Left colon (tissue), 2 donors: ENCODE measurements at places on chromosomes 16 and 17. TPM values are rescaled to one million over a fixed set of nuclear protein-coding genes. Genes with fewer than 3 reads are reported as not detected.

Gene MYH3
- total RNA-seq: 1.0 TPM

Gene TRPV2
- 9.2 TPM for total RNA-seq

Gene SNN
- total RNA-seq: 2.4 TPM

Gene PAFAH1B1
- 117 TPM for total RNA-seq

Gene NACA2
- total RNA-seq: not detected

Gene ABCC3
- 373 TPM for total RNA-seq

Gene FN3K
- total RNA-seq: 48.3 TPM

Gene IL17C
- not detected for total RNA-seq

Gene KRTAP9-6
- total RNA-seq: not detected

Gene SDK2
- 0.82 TPM for total RNA-seq

Gene AOC2
- total RNA-seq: 0.47 TPM

Gene NPIPA2
- 2.8 TPM for total RNA-seq

Gene HERPUD1
- 184 TPM for total RNA-seq

Gene EFCAB3
- not detected for total RNA-seq

Gene RPS2
- 1,742 TPM for total RNA-seq

Gene CFAP119
- total RNA-seq: 7.8 TPM

Gene TMEM95
- total RNA-seq: not detected

Gene KCNJ2
- total RNA-seq: 17.6 TPM

Gene PRPSAP1
- total RNA-seq: 70.3 TPM

Gene MT1G
- total RNA-seq: 484 TPM

Gene C17orf113
- total RNA-seq: 2.5 TPM

Gene ORMDL3
- total RNA-seq: 63.4 TPM

Gene GJD3
- 0.81 TPM for total RNA-seq

Gene FBXW10B
- 0.95 TPM for total RNA-seq
